Right lung (tissue), 10 donors: ENCODE measurements at places on chromosomes 6 and 20. TPM values are rescaled to one million over a fixed set of nuclear protein-coding genes. Genes with fewer than 3 reads are reported as not detected.

DNA sequence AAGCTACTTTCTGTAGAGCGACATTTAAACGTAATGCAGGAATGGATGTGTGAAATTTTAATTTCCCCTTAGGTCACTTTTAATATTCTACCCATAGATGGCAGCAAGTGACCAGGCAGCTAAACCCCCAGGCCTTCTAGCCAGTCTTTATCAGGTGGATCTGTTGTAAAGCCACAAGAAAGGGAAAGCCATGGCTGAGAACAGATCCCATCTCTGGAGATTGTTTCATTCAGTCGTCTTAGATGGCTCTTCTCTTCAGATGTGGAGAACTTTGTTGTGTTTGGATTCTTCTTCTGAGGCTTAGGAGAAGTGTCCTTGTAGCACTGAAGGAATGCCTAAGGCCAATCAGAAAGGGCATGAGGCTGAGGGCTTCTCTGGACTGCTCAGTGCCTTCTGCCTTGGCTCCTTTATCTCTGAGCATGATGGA lies 15.8 kb upstream of the RNF182 start:
- DNase-seq = peak; percentile 65

- DNase-seq = no peak
These were observed 2.8 kb downstream of the NEDD9 start for GRCh38 chr6:11229655-11230046.

DNA sequence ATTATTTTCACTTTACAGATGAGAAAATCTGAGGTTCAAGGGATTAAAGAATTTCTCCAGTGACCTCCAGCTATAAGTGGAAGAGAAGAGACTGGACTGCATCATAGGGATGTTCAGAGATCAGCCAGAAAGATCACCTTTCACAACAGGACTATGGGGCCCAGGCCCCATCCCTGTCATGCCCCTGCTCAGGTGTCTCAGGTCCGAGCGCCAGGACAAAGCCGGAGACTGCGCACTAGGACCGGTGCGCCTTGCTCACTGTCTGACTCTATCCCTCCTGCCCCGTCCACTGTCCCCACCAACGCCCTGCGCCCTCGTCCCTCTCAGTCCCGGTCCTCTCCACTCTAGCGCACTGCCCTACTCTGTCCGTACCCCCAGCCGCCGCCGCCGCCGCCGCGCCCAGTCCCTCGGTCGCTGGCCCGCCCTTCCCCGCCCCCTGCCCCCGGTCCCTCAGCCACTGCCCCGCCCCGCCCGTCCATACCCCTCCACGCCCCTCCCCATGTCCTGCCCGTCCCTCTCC lies 521 bp upstream of the RAD21L1 start:
- no peak for DNase-seq

DNA sequence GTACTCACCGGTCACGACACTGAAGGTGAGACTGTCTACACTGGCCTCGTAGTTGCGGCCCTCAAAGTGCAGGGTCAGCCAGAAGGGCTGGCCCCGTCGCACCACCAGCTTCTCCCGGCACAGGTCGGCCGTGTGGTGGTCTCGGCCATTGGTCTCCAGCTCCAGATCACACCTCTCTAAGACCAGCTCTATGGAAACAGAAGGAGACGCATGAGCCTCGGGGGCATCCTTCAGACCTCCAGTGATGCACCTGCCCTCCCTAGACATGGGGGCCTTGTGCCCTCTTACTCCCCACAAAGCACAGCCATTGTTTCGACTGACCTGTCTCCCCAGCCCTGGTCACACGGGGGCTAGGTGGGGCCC lies 3.7 kb downstream of the TGM2 start:
- no peak for DNase-seq

- DNase-seq = no peak
These were observed 22.9 kb upstream of the TMEM170B start for GRCh38 chr6:11514672-11515071.

HTR1E gene
- polyA plus RNA-seq = 0.59 TPM

MAS1 gene
- 0.04 TPM for polyA plus RNA-seq

GRCh38 chr6:29916741-29917140 lies 25.6 kb upstream of the HLA-A start:
- DNase-seq = no peak

DNA sequence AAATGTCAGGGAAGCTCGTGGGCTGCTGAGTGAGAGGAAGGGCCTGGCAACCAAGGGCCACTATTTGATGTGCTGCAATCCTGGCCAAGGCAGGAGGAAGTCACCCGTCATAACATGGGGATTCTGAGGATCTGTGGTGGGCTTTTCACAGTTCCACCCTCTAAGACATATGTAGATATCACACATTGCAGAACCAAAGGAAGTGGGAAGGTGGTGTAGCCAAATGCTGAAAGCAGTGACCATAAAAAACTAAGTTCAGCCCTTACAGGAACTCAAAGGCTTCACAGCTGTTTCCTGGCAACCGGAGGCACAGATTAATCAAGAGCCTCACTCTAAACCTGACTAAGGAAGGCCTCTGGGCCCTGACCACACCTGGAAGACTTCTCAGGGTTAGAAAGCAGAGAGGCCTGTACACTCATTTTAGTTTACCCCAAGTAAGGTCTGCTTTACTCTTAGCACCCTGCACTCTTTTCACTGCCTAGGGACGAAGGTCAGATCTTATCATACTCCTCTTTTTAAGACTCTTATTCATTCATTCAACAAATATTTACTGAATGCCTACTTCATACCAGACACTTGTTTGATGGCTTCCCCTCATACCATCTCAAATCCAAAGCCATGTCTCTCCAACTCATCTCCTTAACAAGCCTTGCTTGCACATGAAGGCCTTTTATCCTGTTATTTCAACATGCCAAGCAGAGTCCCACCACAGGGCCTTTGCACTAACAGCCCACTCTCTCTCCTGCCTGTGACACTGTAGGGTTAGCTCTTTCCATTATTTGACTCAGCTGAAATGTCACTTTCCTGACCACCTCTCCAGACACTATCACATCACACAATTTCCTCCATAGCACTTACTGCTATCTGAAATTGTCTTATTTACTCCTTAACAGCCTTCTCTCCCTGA lies 2.6 kb downstream of the UBE2V1 start:
- DNase-seq = no peak

DNA sequence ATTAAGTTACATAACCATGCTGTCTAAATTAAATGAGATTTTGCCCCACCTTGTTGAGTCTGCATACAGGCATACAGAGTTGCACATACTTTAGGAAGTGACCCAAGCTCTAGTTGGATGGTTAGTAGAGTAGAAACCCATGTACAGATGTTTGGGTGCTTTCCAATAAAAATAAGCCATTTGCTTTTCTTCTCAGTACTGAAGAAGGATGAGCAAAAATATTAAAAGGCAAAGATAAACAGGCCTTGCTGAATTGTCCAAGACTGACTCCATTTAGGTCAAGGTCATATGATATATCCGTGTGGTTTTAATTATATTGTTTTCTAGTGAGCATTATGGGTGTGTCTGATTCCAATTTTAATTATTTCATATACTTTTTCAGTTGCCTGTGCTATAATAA lies 589.4 kb downstream of the RFPL4B start:
- DNase-seq = no peak

GRCh38 chr20:1569415-1569881 lies 11.9 kb upstream of the SIRPD start:
- no peak for DNase-seq

- no peak for DNase-seq
These were observed 79.0 kb upstream of the FYN start for GRCh38 chr6:111952274-111952673.

EPPIN gene
- polyA plus RNA-seq = 0.24 TPM

GRCh38 chr6:78101387-78101786 lies 448.5 kb downstream of the MEI4 start:
- DNase-seq = no peak

ERVFRD-1 gene
- 0.13 TPM for polyA plus RNA-seq

GRCh38 chr6:5997420-5997987 lies 9.2 kb downstream of the NRN1 start:
- DNase-seq = no peak

DNA sequence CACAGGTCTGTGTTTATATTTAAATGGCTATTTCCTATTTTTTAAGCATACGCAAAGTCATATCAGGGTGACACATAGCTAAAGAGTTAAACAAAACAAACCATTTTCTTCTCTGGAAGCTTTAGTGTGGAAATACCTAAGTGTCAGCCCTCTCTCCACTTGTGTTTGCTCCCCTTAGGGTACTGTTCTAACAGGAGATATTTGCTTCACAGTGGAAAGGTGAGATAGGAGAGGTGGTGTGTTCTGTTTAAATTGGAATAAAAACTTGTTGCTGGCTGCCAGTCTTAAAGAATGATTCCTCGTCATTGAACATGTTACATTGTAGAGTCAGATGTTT lies 18.9 kb downstream of the PHACTR2 start:
- no peak for DNase-seq

- DNase-seq = no peak
These were observed 18.9 kb downstream of the COL20A1 start for GRCh38 chr20:63311833-63312243.

IL20RA gene
- polyA plus RNA-seq = 2.7 TPM

DNA sequence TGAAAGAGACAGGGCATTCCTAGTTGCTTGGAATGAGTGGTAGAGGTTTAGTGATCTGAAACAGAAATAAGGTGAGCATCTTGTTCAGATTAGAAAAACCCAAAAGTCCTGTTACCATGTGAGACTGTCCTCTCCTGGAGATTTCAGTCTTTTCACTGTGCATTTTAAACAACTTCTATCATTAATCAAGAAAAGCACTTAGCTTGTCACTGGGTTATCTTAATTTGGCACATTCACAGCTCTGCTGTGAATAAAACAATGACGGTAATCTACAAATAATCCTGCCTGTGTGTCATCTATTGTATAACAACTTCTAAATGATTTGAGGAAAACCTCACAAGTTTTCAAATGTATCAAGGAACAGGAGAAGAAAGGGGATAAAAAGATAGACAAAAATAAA lies 9.5 kb upstream of the SMIM8 start:
- no peak for DNase-seq

GRCh38 chr20:51338692-51339440 lies 203.7 kb downstream of the NFATC2 start:
- no peak for DNase-seq

- DNase-seq = no peak
These were observed 10.0 kb downstream of the SGK1 start for GRCh38 chr6:134307870-134308269.

- DNase-seq = peak; percentile 31
These were observed 949 bp downstream of the TXLNB start for GRCh38 chr6:139290787-139291311.

DNA sequence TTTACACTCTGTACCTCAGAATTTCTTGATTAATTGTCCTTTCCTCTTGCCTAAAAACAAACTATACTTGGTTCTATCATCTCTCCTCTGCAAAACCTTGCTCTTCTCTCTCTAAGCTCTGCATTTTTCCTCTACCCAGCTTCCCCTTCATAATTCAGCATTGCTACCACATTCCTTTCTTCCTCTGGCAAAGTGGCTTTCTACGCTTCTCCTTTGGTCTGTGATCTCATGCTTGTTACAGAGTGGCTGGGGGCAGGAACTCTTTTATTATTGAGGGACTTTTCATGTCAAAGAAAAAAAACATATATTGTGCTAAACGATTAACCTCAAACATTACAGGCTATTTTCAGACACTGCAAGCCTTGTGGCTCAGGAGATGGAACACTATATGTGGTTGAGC lies 333.3 kb upstream of the KCNQ5 start:
- DNase-seq = no peak

PPP1R14C gene
- polyA plus RNA-seq = 18.2 TPM

RBL1 gene
- polyA plus RNA-seq = 7.6 TPM

- no peak for DNase-seq
These were observed 420.3 kb upstream of the FLRT3 start for GRCh38 chr20:14757728-14758127.

GRCh38 chr6:157266274-157267101 lies 56.8 kb downstream of the TMEM242 start:
- no peak for DNase-seq

DNA sequence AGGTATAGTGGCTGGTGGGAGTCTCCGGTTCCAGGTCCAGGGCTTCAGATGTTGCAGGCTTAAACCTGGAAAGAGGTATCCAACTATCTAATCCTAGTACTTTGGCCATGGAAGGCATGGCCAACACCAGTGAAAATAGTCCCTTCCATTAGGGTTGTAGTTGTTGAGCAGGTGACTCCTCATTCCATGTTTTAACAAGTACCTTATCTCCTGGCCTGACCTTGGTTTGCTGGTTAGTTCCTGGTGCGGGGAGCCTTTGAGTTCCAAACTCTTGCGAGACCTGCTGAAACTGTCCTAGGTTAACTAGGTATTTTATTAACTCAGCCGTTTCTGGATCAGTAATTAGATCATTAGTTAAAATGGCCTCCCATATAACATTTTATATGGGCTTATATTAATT lies 165.1 kb upstream of the PROKR2 start:
- no peak for DNase-seq

DNA sequence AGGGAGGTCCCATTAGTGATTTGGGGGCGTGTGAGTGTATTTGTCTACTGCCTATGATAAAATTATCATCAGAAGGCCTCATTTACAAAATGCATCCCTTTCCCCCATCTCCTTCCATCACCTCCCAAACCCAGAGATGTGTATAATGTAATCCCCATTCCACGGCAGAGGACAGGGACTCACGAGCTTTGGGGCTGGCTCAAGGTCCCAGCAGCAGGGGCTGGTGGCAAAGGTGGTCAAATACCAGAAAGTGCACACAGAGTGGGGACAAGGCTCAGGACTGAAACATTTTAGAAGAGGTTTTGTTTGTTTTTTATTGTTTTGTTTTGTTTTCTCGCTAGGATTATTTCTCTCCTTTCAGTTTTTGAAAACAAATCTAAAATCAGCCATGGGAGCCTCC lies 68.5 kb upstream of the TOP1 start:
- no peak for DNase-seq

GRCh38 chr6:20117474-20117873 lies 94.8 kb downstream of the MBOAT1 start:
- DNase-seq = no peak

HLA-DQB1 gene
- polyA plus RNA-seq = 11.2 TPM

SLC13A3 gene
- polyA plus RNA-seq = 10.7 TPM

- DNase-seq = no peak
These were observed 7.2 kb downstream of the HLA-G start for GRCh38 chr6:29834564-29835436.

DNA sequence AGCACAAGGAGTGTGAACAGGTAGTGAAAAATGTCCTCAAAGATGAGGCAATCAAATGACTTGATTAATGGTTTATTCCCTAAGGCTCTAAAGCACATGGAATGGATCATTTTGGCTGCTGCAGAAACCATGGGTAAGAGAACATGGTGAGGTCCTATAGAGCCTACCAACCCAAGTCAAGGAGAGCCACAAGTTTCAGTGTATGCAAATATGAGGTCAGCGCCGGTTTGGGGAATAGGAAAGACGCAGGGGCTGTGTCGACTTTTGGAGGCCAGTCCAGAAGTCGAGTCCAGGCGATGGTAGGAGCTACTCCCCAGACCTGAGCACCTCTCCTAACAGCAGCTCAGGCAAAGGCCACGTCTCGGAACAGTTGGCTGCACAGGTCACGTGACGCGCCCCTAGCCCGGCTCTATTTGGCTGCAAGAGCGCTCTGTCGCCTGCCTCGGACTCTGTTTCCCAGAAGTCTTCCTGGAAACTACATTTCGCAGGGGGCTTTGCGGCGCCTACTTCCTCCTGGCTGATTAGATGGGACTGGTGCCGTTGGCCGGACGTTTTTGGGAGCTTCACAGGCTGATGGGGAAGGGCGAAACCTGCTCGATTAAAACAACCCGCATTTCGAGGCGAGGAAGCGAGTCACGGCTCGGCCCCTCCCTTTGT lies 74.4 kb upstream of the CHD6 start:
- peak; percentile 82 for DNase-seq

CAGE1 gene
- 0.05 TPM for polyA plus RNA-seq

C6orf132 gene
- polyA plus RNA-seq = 2.9 TPM

- DNase-seq = no peak
These were observed 1.0 kb downstream of the TOMM34 start for GRCh38 chr20:44959082-44959637.

GRCh38 chr20:51616060-51616459 lies 73.5 kb upstream of the NFATC2 start:
- DNase-seq = no peak
